ENCODE measurements at places on chromosomes 7 and 10.

DNA sequence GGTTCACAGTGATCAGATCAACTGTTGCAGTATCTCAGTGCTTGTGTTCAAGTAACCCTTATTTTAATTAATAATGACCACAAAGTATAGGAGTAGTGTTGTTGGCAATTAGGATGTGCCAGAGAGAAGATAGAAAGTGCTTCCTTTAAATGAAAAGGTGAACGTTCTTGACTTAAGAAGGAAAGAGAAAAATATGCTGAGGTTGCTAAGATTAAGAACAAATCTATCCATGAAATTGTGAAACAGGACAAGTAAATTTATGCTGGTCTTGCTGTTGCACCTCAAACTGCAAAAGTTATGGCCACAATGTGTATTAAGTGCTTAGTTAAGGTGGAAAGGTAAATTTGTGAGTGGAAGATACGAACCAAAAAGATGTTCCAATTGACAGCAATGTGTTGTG lies 139.5 kb downstream of the SDK1 start:
- no peak for DNase-seq

DNA sequence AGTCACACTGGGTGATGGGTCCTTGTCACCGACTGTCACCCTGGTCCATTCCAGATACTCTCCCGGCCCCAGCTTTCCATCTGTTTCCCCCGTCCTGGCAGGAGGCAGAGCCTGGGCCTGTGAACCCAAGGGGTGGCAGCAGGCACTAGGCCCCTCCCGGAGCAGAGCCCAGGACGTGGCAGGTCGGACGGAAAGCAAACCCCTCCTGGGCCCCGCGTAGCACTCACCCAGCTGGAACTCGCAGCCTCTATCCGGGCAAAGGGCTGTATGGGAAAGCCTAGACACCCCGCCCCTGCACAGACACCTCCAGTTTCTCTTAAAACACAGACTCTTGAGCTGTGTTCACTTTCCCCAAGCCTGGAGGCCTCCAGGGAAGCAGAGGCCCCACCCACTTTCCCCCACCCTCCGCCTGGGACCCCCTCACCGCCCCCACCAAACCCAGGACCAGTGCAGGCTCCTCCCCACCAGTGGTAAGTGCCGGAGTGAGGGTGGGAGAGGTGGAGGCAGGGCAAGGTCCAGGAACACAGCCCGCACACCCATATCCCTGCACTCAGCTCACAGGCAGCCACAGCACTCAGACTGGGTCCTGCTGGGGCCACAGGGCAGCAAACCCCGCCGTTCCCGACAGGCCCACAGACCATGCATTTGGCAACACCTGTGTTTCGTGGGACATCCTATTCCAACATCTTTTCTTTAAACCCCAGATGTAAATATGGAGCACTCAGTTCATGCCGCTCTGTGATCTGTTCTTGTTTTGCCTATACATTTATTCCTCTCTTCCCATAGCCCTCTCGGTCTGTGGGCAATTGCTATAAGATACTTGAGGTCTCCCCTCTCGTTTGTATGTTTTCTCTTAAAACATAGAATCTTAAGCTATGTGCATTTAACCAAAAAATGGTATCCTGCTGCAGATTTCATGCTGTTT lies 98.2 kb upstream of the PDGFA start:
- DNase-seq, result no peak

- DNase-seq, result no peak
Measured at GRCh38 chr10:3362394-3362793, 189.8 kb upstream of the PITRM1 start.

GRCh38 chr10:31368724-31369123 lies 49.7 kb downstream of the ZEB1 start:
- DNase-seq, result no peak

GRCh38 chr7:94417901-94418300 lies 23.2 kb downstream of the COL1A2 start:
- DNase-seq, result no peak

DNA sequence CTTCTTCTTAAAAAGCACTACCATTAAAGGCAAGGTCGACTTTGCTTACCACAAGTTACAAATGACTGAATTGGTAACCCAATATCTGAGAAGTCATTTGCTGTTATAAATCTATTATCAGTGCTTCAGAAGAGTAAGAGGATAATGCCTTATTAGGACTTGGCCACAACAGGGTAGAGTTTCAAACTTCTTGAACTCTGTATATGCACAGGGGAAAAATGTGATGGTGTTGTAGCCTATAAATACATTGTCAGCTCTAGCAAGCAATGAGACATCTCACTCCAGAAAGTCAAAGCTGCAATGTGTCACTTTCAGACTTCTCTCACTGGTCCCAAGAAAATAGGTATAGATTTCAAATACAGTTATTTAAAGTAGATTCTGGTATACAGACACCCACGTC lies 9.3 kb downstream of the TFEC start:
- no peak for DNase-seq

Data from GM18507 (cell line).